Stimulated activated CD8-positive, alpha-beta memory T cell treated with anti-CD3 and anti-CD28 coated beads, Interleukin-2, amount 100 ng/mL, for 48 hours (primary cell): ENCODE measurements at places on chromosomes 7 and 10.

GRCh38 chr10:16904639-16905061, 87.4 kb upstream of the RSU1 start:
- DNase-seq: no peak

GRCh38 chr7:74455928-74456327, 2.2 kb downstream of the GTF2IRD1 start:
- no peak for DNase-seq

GRCh38 chr10:129711291-129711690, 244.2 kb downstream of the MGMT start:
- no peak for DNase-seq

GRCh38 chr7:69962186-69963065, 364.2 kb downstream of the AUTS2 start:
- no peak for DNase-seq

DNA sequence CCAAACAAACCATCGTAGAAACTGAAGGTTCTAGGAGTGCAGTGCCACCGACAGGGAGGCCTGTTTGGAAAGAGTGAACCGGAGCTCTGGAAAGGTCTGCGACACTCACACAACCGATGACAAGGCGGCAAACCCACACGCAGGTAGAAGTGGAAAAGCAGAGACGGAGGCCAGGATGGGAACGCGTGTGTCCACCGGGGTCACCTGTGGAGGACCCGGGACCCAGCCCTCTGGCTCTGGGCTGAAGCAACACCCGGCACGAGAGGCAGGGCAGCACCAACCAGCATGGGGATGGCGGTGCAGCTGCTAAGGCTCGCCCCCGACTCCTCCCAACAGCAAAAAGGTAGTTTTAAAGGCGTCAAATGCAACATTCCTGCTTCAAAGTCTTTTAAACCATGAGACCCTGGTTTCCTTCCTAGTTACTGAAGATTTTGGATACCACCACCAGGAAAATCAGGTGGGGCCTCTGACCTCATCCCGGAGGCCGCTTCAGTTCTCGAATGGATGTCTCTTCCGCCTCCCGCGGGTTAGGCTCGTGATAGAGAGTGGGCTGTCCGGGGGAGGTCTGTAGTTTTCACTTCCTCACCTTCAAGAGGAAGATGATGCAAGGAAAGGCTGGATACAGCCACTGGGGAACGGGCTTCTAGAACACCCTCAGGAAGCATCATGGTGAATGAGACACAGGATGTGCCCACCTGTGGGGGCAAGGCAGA, 115.5 kb downstream of the SMURF1 start:
- no peak for DNase-seq

DNA sequence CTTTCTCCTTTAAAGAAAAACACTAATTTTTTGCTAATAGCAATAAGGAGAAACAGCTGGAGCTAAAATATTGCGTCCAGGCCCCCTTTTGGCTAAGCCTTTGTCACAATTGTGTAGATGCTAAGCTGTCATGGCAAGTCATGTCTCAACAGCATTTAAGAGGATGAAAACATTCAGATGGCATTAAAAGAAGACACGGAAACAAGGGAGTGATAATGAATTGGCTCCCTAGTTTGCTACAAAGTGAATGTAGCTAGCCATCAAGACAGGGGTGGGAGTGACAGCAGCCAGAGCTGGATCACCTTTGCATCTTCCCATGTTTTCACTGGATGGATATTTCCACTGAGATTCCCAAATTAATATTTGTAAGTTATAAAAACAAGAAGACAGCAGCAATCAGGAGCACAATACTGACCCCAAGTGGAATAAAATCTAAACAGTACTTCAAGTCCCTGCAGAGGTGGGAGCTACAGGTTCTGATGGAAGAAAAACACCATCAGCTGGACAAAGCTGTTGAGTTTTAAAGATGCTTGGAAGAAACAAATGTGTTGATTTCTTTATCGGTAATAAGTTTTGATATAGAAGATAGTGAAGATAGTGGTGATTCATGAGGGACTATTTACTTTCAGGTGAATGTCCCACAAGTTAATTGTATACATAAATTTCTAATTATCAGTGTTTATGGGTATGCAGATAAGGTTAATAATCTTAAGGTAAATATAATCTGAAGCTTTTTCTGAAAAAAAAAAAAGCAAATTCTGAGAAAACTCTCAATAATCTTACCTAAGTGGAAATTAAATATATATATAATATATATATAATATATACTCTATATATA, 129.4 kb downstream of the SLC16A9 start:
- DNase-seq: no peak

- no peak for DNase-seq
These were observed at the start of gene HOXA2 for GRCh38 chr7:27102581-27103442. Gene HOXA2 (minus strand): TSS chr7:27102683. CDS start chr7:27102500, 183 bp downstream.

GRCh38 chr10:22765660-22766547, 51.5 kb upstream of the PIP4K2A start:
- no peak for DNase-seq

DNA sequence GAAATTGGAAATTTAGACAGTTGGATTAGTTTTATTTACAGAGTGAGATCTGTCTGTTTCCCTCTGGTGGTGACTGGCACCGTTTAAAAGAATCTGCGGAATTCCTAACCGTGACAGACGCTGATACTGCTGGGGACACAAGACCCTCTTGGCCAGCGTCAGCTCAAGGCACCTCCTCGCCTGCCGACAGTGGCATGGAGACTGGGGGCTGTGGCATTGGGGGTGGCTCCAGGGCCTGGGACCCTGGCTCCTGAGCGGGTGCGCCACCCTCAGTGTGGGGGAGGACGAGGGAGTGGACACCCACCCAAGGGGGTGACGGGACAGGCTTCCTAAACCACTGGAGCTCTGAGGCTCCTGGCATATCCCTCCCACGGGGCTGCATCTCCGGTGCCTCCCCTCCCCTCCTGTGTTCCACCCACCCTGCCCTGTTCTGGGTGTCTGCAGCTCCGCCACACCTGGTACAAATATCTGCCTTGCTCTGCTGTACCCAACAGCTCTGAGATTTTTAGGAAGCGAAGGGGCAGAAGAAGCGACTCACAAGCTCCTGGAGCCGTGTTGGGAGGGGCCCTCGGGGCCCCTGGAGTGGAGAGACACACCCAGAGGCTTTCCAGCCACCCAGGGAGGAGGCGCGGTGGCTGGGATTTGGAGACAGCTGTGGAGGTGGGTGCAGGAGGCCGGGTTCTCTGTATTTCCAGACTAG, 178.7 kb downstream of the DNAJB6 start:
- DNase-seq: no peak

DNA sequence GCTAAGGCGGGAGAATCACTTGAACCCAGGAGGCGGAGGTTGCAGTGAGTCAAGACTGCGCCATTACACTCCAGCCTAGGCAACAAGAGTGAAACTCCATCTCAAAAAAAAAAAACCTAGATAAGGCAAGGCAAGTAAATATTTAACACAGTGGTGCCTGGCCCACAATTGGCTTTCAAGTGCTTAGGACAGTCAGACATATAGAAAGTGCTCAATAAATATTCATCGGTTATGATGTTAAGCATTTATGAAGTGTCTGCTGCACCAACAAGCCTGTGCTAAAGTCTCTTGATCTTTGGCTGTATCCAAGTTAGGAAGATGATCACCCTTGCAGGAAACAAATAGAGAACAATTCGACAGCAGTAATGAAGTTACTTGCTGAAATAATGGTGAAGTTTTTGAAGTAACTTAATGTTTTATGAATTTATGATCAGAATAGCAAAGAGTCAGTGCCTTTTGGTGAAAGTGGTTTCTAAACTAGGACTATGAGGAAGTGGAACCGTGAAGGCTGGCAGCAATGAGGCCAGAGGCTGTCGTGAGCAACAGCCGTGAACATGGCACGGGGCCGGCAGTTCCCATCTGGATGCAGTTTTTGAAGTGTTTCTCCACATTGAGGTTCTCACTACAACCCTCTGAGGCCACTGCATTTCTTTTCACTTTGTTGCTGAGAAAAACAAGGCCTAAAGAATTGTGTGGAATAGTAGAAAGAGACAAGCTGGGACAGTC, 48.1 kb upstream of the GATA3 start:
- no peak for DNase-seq

DNA sequence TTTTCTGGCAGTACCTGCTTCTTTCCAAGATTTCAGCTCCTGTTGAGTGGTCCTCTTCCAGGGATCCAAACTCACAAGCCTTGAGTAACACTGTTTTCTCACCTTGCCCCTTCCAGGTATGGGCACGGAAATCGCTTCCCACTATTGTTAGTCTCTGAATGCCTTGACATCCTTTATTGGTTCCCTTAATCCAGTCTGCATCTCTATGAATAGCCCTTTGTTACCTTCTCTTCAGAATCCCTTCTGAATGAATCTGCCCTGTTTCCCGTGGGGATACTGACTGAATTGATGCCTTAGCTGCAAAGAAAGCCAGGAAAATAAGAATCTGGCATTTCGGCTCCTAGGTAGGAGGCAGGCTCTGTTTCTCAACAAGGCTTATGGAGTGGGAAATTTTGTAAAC, 467.7 kb downstream of the PLXNA4 start:
- DNase-seq: no peak

DNA sequence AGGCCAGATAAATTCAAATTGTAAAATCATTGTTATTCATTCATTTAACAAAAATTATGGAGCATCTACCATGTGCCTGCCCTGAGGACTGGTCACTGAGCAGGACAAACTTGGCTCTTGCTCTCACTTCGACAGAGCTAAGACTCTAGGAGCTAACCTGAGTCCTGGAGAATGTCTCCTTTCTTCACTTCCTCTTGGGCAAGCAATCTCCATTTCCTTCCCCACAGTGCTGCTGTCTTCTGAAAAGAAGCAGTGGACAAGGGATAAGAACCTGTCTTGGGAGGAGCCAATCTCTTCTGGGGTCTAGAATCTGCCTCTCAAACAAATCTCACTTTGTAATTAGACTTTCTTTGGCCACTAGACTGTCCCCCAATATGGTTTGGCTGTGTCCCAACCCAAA, 76.2 kb upstream of the PLXNA4 start:
- no peak for DNase-seq

DNA sequence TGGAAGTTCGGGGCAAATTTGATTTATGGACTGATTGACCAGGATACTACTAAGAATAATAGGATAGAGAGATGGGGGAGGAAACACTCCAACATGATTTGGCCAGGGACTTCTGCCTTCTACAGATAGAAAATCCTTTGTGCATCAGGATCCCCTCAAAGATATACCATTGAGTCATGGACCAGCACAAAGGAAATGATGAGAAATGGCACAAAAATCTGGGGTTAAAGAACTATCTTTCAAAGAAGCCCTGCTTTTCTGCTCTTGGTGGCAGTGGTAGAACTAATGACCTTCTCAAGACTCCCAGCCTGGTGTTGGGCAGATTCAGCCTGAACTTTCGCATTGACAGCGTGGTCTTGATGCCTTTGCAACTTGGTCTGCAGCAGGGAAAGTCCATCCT, 27.6 kb upstream of the LAMB1 start:
- no peak for DNase-seq

GRCh38 chr7:159130820-159131219, 13.8 kb downstream of the VIPR2 start:
- DNase-seq: no peak

- DNase-seq: no peak
These were observed 95.5 kb downstream of the PPP1R17 start for GRCh38 chr7:31782411-31782991.
